Urinary bladder (tissue), 4 donors: ENCODE measurements at places on chromosomes 12 and 14. TPM values are rescaled to one million over a fixed set of nuclear protein-coding genes. Genes with fewer than 3 reads are reported as not detected.

- no peak for DNase-seq
Measured at GRCh38 chr12:117850048-117850447, 118.7 kb downstream of the KSR2 start.

DNA sequence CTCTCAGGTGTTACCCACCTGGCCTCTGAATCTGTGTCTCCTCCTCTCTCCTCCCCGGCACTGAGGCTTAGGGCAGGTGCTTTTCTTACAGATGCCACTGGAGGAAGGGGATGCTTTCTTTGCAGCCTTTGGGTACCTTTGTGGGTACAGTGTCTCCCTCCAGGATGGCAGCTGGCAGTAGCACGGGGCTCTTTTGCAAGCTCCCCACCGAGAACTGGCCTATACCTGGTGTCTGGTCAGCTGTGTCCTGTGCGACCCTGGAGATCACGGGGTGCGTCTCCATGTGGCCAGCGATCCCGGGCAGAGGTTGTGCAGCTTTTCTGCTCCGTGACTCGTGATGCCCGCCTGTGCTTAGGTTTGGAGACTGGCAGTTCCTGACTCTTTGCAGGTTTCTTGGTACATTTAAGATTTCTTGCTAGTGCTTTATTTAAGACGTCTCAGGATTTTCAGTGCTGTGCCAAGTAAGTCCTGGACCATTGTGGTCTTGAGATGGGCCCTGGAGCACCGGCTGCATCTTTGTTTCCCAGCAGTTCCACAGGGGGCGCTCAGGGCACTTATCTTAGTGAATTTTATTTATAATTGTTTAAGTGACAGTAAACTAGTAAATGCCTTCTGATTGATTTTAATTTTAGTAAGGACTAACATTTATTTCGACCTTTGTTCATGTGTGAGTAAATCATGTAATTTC is 68.9 kb downstream of the DDX51 start:
- DNase-seq = no peak

- DNase-seq = peak; percentile 45
Measured at GRCh38 chr12:47370421-47370820, 290.7 kb upstream of the AMIGO2 start.

GRCh38 chr12:130873825-130874224 is 2.0 kb downstream of the RAN start:
- DNase-seq = no peak

- DNase-seq = no peak
Measured at GRCh38 chr14:100711493-100711892, 15.2 kb upstream of the DLK1 start.

- DNase-seq = no peak
Measured at GRCh38 chr12:22272335-22273151, 62.0 kb downstream of the ST8SIA1 start.

DNA sequence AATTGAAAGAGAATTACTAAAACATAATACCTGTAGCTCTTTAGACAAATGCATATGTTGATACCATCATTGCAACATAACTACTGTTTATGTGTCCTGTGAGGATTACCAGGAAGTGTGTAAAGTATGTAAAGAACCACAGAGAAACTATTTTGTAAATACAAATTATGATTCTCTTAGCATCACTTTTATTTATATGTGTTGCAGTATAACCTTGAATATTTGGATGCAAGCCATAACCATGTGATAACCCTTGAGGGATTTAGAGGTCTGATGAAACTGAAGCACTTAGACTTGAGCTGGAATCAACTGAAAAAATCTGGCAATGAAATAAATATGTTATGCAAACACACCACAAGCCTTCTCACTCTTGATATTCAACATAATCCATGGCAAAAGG is 77.5 kb downstream of the LRRC9 start:
- no peak for DNase-seq

GRCh38 chr12:29992366-29992765 is 208.6 kb upstream of the TMTC1 start:
- DNase-seq = no peak

GRCh38 chr14:24556756-24557155 is 19.3 kb downstream of the CTSG start:
- no peak for DNase-seq

The ACSS3 gene
- polyA plus RNA-seq = 7.8 TPM
